ENCODE measurements at places on chromosomes 3 and 15. TPM values are rescaled to one million over a fixed set of nuclear protein-coding genes. Genes with fewer than 3 reads are reported as not detected.

- DNase-seq, result no peak
Observed at GRCh38 chr3:193732391-193732790, 139.4 kb downstream of the OPA1 start.

ARHGEF26 gene
- 0.04 TPM for total RNA-seq

DNA sequence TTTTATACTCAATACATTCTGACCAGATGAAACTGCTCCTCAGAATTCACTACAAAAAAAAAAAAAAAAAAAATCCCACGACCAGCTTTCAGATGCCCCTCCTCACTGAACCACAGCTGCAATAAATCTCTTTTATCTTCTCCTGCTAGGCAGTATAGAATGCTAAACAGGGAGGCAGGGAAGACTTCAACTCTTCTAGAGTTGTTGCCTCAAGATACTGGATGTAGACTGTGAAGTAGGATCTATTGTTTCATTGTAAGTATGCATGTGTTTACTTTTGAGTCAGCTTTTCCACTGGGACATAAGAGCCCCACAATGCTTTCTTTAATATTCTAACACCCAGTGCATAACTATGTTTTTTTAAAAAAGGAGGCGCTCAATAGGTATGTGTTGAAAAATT is 401.4 kb downstream of the TBL1XR1 start:
- no peak for DNase-seq

DNA sequence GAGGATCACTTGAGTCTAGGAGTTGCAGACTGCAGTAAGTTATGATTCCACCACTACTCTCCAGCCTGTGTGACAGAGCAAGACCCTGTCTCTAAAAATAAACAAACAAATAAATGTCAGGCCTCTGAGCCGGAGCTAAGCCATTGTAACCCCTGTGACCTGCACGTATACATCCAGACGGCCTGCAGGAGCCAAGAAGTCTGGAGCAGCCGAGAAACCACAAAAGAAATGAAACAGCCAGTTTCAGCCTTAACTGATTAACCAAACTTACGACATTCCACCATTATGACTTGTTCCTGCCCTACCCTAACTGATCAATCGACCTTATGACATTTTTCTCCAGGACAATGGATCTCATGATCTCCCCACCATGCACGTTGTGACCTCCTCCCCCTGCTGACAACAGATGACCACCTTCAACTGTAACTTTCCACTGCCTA is 32.5 kb upstream of the ZKSCAN7 start:
- DNase-seq, result no peak

GRCh38 chr3:196174652-196175051 is 36.5 kb downstream of the ZDHHC19 start:
- DNase-seq, result no peak

GNB4 gene
- 4.0 TPM for total RNA-seq

GOLGA6D gene
- not detected for total RNA-seq

DNA sequence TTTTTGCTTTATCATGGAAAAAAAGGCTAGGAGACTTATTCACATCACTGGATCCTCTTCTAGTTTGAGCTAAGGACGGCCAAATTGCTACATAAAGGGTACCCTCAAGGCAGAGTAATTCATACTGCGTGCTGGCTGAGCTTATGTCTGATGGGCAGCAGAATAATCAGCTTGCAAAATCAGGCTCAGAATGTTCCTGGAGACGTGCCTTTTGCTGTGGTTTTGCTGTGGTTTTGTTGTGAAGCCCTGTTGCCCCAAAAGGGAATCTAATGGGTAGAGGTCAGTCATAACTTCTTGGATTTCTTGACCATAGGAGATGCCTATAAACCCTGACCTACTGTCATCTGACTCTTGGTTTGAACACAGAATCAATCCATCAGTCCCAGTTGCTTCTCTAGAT is 189.9 kb downstream of the SOX2 start:
- DNase-seq, result no peak

- no peak for DNase-seq
Observed at GRCh38 chr3:184524981-184525336, 36.6 kb upstream of the EPHB3 start.

CHRM5 gene
- not detected for total RNA-seq

GRCh38 chr3:178434206-178434805 is 101.9 kb upstream of the KCNMB2 start:
- DNase-seq, result no peak

- DNase-seq, result no peak
Observed at GRCh38 chr15:66039117-66039871, 170.0 kb downstream of the RAB11A start.

CYP8B1 gene
- not detected for total RNA-seq

DNA sequence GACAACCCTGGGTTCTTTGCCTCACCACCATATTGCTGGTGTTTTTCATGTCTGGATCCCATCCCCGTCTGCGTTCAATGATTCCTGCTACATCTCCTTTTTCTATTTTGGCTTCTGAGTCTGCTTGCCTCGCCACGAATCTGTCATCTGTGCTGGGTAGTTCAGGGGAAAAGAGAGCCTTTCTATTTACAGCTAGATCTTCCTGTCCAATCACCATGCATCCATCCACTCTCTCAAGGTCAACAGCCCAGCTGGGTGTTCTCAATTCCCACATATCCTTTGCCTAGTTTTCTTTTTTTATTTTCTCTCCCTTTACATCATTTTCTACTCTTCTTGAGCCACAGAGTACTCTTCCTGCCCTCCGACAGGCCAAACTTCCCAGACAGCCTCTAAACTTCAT is 104.8 kb upstream of the RAD18 start:
- no peak for DNase-seq

DNA sequence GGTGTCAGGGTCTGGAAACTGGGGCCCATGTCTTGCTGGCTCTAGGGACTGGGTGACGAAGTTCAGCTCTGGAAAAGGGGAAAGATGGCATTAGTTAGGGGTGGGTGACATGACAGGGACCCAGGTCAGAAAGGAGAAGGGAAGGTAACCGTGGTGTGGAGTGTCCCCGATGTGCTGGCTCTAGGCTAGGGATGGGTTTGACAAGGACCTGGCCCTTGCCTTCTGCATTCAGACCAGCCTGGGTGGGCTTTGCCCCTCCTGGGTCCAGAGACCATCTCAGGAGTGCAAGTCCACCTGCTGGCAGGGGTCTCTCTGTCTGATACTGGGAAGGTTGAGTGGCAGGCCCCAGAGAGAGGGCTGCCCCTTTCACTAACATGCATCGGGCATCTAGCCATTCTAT is 28.7 kb upstream of the ATP2B2 start:
- no peak for DNase-seq

CCR9 gene
- not detected for total RNA-seq

DNA sequence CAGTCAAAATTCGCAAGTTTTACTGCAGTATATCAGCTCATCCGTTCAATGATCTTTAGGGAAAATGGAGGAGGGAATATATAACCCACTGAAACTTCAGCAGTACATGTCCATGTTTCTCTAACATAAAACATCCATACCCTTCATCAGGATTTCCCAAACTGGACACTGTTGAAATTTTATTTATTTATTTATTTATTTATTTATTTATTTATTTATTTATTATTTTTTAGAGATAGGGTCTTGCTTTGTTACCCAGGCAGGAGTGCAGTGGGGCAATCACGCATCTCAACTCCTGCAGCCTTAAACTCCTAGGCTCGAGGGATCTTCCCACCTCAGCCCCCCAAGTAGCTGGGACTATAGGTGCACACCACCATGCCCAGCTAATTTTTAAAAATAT is 14.8 kb upstream of the HLTF start:
- DNase-seq, result no peak

- no peak for DNase-seq
Observed at GRCh38 chr3:159186581-159186980, 384.7 kb downstream of the MFSD1 start.

DNA sequence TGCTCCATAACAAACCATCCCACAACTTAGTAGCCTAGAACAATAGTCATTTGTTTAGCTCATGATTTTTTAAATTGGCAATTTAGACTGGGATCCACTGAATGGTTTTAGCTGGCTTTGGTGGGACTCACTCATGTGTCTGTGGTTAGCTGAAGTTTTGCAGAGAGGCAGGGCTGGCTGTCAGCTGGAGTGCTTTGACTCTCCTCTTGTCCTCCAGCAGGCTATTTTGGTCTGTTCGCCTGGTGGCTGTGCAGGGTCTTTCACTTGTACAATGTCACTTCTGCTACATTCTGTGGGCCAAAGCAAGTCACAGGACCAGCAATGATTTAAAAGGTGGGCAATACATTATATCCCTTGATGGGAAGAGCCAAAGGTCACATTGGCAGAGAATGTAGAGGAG is 1146.5 kb downstream of the ROBO2 start:
- DNase-seq, result no peak

- no peak for DNase-seq
Observed at GRCh38 chr15:52870015-52870414, 79.9 kb upstream of the ONECUT1 start.

KBTBD12 gene
- total RNA-seq, result not detected

DNA sequence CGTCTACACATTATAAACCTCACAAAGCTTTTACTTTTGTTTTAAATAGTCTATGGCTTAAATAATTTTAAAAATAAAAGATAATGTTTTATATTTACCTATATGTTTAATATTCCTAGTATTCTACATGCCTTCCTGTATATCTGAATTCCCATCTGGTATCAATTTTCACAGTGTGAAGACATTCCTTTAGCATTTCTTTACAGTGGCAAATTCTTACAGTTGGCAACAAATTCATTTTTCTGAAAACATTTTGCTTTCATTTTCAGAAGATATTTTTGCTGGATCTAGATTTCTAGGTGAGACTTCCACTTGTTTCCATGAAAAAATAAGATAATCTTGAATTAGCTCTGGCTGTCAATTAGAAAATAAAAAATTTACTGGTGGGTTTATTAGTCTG is 471.4 kb upstream of the NAALADL2 start:
- no peak for DNase-seq

All from activated naive CD8-positive, alpha-beta T cell treated with anti-CD3 and anti-CD28 coated beads for 36 hours (primary cell).